ENCODE measurements at places on chromosomes 6 and 20. TPM values are rescaled to one million over a fixed set of nuclear protein-coding genes. Genes with fewer than 3 reads are reported as not detected.

- no peak overlapping the region for H3K27ac ChIP-seq
- H3K36me3 ChIP-seq, result no peaks in the 10 kb centered on the region
- no peak overlapping the region for H3K4me3 ChIP-seq
- H3K27me3 ChIP-seq, result no peaks in the 10 kb centered on the region
- peak; percentile 64 for DNase-seq
Observed at GRCh38 chr6:139644821-139645220, 270.4 kb upstream of the CITED2 start.

Gene TRMT6
- total RNA-seq, result 14.4 TPM

GRCh38 chr20:24534282-24534681 is 64.9 kb downstream of the SYNDIG1 start:
- no peak for DNase-seq
- H3K27me3 ChIP-seq, result no peaks in the 10 kb centered on the region
- no peaks in the 10 kb centered on the region for H3K36me3 ChIP-seq
- H3K27ac ChIP-seq, result no peak overlapping the region

DNA sequence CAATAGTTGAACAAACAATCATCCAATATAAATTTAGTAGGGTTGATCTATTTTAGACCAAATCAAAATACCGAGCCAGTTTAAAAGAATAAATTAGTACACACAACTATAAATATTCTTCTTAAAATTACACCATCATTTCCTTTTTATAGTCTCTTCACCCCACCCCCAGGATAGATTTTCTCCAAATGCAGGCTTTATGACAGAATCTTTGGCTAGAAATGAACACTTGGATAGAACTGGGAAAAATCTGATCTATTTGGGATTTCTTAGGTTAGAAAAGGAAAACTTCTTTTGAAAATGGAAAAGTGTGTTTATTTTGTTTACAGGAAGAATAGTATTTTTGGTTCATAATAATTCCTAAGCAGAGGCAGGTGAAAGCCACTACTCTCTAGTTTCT is 74.6 kb downstream of the HMGN3 start:
- peaks cover 3% of the 10 kb centered on the region for H3K4me1 ChIP-seq
- no peaks in the 10 kb centered on the region for H3K27me3 ChIP-seq
- no peak overlapping the region for H3K27ac ChIP-seq

GRCh38 chr6:138142806-138143205 is 18.9 kb upstream of the ARFGEF3 start:
- no peak for DNase-seq
- H3K27me3 ChIP-seq, result no peaks in the 10 kb centered on the region
- no peaks in the 10 kb centered on the region for H3K36me3 ChIP-seq
- H3K4me1 ChIP-seq, result no peaks in the 10 kb centered on the region

GRCh38 chr6:44572346-44572745 is 184.8 kb downstream of the CDC5L start:
- H3K36me3 ChIP-seq, result no peaks in the 10 kb centered on the region
- no peak overlapping the region for H3K27ac ChIP-seq
- no peak for DNase-seq
- peaks cover 5% of the 10 kb centered on the region for H3K27me3 ChIP-seq
- no peak overlapping the region for H3K4me3 ChIP-seq

DNA sequence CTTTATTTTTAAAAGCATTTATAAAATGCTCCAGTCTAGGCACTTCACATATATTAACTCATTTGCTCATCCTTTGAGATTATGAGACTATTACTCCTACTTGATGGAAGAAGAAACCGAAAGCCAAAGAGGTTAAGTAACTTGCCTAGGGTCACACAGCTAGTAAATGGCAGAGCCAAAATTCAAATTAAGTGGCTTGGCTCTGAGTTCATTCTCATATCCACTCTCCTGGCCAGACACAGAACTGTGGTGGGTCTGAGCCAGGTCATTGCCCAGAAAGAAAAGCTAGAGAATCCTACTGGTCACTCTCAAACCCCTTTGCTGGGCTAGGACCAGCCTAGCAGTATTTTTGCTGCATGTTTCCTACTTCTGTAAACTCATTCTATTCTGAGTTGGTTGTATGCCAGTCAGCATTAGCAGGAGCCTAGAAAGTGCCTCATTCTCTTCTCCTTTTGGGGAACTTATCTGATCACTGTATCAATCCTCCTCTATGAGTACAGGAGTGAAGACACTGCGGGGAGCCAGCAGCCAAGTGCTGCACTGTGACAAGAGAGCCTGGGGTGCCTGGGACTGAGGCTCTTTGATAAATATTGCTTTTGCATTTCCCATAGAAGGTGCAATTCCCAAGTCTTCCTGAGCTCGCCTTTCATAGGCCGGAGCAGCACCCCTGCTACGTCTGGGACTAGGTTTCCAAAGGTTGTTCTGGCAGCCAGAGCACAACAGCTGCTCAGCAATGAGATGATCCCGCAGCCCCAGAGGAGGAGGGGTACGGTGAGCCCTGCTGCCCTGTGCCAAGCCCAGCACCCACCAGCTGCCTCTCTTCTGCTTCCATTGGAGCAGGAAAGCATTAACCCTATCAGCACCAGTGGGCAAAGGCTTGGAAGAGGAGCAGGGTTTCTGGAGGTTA is 728.3 kb downstream of the MAFB start:
- H3K4me3 ChIP-seq, result no peak overlapping the region
- H3K27ac ChIP-seq, result no peak overlapping the region
- DNase-seq, result no peak
- no peaks in the 10 kb centered on the region for H3K27me3 ChIP-seq
- H3K36me3 ChIP-seq, result no peaks in the 10 kb centered on the region

Gene LY86
- not detected for total RNA-seq

Gene AGER
- total RNA-seq, result 9.9 TPM

Gene MAP7
- total RNA-seq, result 3.3 TPM

DNA sequence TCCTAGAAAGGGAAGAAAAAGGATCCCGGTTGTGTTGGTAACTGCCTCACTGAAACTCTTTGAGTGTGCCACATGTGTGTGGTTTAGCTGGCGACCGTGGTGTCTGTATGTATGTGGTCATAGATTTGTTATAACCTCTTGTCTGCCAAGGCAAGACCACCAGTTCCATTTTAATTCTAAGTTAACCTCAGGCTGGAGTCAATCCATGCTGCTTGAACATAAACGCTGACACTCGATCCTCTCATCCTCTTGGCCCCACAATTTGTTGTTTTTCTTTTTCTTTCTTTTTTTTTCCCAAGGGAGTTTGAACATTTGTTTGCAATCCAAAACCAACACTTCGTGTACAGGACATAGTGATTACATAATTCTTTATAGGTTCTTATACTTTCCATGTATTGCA is 318.9 kb upstream of the JAG1 start:
- no peaks in the 10 kb centered on the region for H3K27me3 ChIP-seq
- no peak overlapping the region for H3K27ac ChIP-seq
- H3K4me3 ChIP-seq, result no peak overlapping the region
- no peaks in the 10 kb centered on the region for H3K36me3 ChIP-seq

GRCh38 chr6:105326216-105326615 is 76.7 kb downstream of the PREP start:
- peak; percentile 87 for DNase-seq
- H3K4me3 ChIP-seq, result no peak overlapping the region
- no peaks in the 10 kb centered on the region for H3K27me3 ChIP-seq
- no peak overlapping the region for H3K27ac ChIP-seq
- peaks cover 24% of the 10 kb centered on the region for H3K36me3 ChIP-seq

Gene XKR7
- 0.36 TPM for total RNA-seq

GRCh38 chr6:56899311-56899710 is 55.6 kb upstream of the BEND6 start:
- H3K36me3 ChIP-seq, result no peaks in the 10 kb centered on the region
- peak; percentile 53 for DNase-seq
- H3K27me3 ChIP-seq, result no peaks in the 10 kb centered on the region
- peaks cover 12% of the 10 kb centered on the region for H3K4me1 ChIP-seq

GRCh38 chr6:31474871-31475286 is 23.1 kb upstream of the MICB start:
- peaks cover 9% of the 10 kb centered on the region for H3K27me3 ChIP-seq
- H3K4me3 ChIP-seq, result no peak overlapping the region
- H3K36me3 ChIP-seq, result no peaks in the 10 kb centered on the region
- H3K27ac ChIP-seq, result no peak overlapping the region
- H3K4me1 ChIP-seq, result peaks cover 10% of the 10 kb centered on the region

- DNase-seq, result no peak
- H3K4me3 ChIP-seq, result no peak overlapping the region
- no peaks in the 10 kb centered on the region for H3K4me1 ChIP-seq
- H3K36me3 ChIP-seq, result no peaks in the 10 kb centered on the region
- H3K27ac ChIP-seq, result no peak overlapping the region
Observed at GRCh38 chr6:58113960-58114359, 796.5 kb downstream of the PRIM2 start.

GRCh38 chr20:25280051-25280573 is 32.2 kb downstream of the PYGB start:
- H3K27ac ChIP-seq, result no peak overlapping the region
- no peaks in the 10 kb centered on the region for H3K27me3 ChIP-seq
- peaks cover 34% of the 10 kb centered on the region for H3K36me3 ChIP-seq
- no peak overlapping the region for H3K4me3 ChIP-seq
- no peaks in the 10 kb centered on the region for H3K4me1 ChIP-seq

Gene RAET1L
- total RNA-seq, result not detected

DNA sequence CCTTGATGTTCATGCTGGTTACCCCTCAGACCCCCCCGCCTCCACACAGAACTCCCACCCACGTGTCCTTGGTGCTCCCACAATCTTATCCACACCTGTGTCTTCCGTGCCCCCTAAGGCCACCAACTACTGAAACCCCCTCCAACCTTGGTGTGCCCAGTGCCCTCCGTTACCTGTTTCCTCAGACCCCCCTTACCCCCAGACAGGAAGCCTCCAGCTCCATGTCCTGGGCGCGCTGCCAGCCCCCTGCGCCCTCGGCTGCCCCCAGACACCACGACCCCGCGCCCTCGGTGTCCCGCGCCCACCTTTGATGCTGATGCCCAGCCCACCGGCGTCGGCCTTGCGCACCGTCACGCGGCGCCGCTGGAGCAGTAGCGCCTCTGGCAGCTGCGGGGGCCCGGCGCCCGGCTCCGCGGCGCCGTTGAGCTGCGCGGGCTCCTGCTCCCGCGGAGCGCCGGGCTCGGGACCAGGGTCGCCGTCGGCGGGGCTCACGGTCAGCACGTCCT is 504 bp downstream of the SNTA1 start:
- peaks cover 4% of the 10 kb centered on the region for H3K4me1 ChIP-seq
- H3K4me3 ChIP-seq, result peak overlapping the region; percentile 58
- H3K36me3 ChIP-seq, result no peaks in the 10 kb centered on the region
- H3K27ac ChIP-seq, result no peak overlapping the region
- H3K27me3 ChIP-seq, result no peaks in the 10 kb centered on the region
- no peak for DNase-seq

DNA sequence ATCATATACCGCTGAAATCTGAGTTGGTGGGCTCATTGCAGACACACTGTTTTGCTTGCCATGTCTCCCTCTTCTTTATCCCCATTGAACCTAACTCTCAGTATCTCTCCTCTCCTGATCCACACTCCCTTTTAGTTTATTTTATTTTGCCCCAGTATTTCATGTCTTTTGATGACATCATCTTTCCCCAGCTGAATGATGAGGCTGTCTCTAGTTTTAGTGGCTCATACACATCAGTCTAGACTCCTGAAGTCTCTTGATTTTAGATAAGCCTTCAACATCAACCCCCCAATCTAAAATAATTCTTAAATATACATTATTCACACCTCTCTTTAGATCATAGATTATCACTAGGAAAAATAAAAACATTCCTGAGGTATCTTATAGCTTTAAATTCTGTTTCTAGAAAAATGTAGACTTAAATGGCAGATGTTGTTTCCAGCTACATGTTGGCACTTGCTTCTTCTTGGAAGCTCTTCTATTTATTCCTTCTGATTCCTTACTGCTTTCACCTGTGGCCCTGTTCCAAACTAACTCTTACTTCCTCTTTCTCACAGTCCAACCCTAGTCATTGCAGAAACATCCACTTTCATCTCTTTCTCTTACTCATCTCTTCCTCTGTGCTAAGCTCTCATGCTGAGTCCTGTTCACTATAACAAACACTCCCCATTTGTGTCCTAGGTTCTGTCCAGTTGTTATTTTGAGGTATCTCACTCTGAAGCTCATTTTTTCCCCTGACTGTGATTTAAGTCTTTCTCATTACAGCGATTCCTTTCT is 191.9 kb upstream of the SLC35B3 start:
- peaks cover 4% of the 10 kb centered on the region for H3K4me1 ChIP-seq
- no peak overlapping the region for H3K4me3 ChIP-seq
- no peaks in the 10 kb centered on the region for H3K36me3 ChIP-seq
- peak overlapping the region; percentile 44 for H3K27ac ChIP-seq
- peak; percentile 36 for DNase-seq
